ENCODE measurements at places on chromosomes 12 and 14. TPM values are rescaled to one million over a fixed set of nuclear protein-coding genes. Genes with fewer than 3 reads are reported as not detected.

The TMEM253 gene
- not detected for total RNA-seq

The CARMIL3 gene
- 0.17 TPM for total RNA-seq

The TMEM63C gene
- not detected for total RNA-seq

The AKT1 gene
- total RNA-seq: 127 TPM

GRCh38 chr12:72261885-72262284 lies 10.3 kb upstream of the TRHDE start:
- DNase-seq: no peak
- H3K4me1 ChIP-seq: no peaks in the 10 kb centered on the region
- no peak overlapping the region for H3K4me3 ChIP-seq
- no peak overlapping the region for H3K27ac ChIP-seq
- H3K36me3 ChIP-seq: no peaks in the 10 kb centered on the region

DNA sequence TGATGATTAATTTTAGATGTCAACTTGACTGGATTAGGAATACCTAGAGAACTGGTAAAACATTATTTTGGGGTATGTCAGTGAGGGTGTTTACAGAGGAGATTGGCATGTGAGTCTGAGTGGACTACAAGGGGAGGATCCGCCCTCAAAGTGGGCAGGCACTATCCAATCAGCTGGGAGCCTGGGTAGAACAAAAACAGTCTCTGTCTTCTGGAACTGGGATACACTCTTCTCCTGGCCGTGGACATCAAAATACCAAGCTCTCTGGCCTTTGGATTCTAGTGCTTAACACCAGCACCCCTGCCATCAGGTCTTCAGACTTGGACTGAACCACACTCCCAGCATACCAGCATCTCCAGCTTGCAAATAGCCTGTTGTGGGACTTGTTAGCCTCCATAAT lies 4.4 kb upstream of the SCAF11 start:
- no peak overlapping the region for H3K27ac ChIP-seq
- no peaks in the 10 kb centered on the region for H3K27me3 ChIP-seq
- no peaks in the 10 kb centered on the region for H3K4me1 ChIP-seq
- no peak for DNase-seq
- H3K36me3 ChIP-seq: no peaks in the 10 kb centered on the region

DNA sequence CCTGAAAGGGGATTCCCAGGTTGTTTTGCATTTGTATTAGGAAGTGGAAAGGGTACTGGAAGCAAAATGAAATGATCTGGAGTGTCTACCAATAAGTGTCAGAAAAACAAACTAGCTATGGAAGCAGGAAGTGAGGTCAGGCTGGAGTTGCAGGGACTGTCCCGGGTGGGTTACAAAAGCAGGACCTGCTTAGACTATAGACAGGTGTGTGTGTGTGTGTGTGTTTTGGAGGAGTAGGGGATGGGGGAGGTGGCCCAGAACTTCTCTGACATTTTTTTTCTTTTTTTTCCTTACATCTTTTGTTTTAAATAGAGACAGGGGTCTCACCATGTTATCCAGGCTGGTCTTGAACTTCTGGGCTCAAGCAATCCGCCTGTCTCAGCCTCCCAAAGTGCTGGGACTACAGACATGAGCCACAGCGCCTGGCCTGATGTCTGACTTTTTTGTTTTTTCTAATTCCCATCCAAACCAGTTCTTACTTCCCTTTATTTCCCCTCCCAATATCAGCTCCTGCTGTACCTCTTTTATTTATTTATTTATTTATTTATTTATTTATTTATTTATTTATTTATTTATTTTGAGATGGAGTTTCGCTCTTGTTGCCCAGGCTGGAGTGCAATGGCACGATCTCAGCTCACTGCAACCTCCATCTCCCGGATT lies 512 bp upstream of the RND1 start:
- peaks cover 30% of the 10 kb centered on the region for H3K27me3 ChIP-seq
- peaks cover 8% of the 10 kb centered on the region for H3K4me1 ChIP-seq
- H3K36me3 ChIP-seq: no peaks in the 10 kb centered on the region
- no peak overlapping the region for H3K27ac ChIP-seq

DNA sequence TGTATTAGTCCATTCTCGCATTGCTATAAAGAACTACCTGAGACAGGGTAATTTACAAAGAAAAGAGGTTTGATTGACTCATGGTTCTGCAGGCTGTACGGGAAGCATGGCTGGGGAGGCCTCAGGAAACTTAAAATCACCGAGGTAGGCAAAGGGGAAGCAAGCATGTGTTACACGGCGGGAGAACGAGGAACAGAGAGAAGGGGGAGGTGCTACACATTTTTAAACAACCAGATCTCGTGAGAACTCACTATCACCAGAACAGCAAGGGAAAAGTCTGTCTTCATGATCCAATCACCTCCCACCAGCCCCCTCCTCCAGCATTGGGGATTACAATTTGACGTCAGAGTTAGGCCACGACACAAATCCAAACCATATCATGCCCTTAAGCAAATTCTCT lies 13.3 kb upstream of the MAX start:
- H3K4me3 ChIP-seq: no peak overlapping the region
- H3K4me1 ChIP-seq: no peaks in the 10 kb centered on the region
- DNase-seq: no peak
- H3K27me3 ChIP-seq: no peaks in the 10 kb centered on the region
- H3K36me3 ChIP-seq: no peaks in the 10 kb centered on the region

Data from fibroblast of lung (primary cell).